ENCODE measurements at places on chromosomes 5 and 9.
A peak's percentile ranks its signal among the peaks of the same experiment; 100 is the strongest.

- H3K4me3 ChIP-seq: peak overlapping the region; percentile 96
- H3K27ac ChIP-seq: peak overlapping the region; percentile 83
- no peak for DNase-seq
- H3K36me3 ChIP-seq: no peaks in the 10 kb centered on the region
Observed at GRCh38 chr9:36037549-36038122, 923 bp downstream of the RECK start.

DNA sequence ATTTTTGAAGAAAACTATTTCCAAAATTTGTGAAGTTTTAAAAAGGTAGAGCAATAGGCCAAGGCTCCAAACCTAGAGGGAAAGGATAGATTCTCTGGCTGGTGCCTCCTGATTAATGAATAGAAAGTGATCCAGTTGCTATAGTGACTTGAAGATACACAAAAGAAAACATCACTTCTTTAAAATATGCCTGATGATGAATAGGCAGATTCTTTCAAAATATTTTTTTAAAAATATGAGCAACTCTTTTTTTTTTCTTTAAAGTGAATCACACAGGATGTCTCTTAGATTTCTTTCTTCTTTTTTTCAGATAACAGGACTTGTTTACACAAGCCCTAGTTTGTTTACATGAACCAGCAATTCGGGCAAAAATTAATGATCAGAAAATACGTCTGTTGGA lies 124.4 kb downstream of the RFK start:
- H3K27me3 ChIP-seq: no peaks in the 10 kb centered on the region
- no peak overlapping the region for H3K4me3 ChIP-seq
- DNase-seq: no peak

DNA sequence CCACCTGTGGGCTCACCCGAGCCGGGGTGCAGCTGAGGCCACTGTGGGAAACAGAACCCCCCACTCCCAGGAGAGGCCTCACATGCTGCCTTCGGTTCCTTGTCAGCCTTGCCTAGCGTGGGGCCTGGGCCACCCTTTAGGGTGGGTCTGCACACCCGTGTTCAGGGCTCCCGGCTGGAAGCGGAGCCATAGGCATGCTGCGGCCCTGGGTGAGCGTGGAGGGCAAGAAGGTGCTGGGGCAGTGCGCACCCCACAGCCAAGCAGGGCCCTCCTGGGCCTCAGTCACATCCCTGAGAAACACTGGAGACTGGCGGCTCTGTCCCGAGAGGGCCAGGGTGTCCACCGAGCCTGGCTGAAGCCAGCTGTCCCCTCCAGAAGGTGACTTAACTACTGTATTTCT lies 41.9 kb downstream of the GOLM1 start:
- H3K4me1 ChIP-seq: no peaks in the 10 kb centered on the region
- H3K27ac ChIP-seq: no peak overlapping the region
- H3K36me3 ChIP-seq: no peaks in the 10 kb centered on the region

DNA sequence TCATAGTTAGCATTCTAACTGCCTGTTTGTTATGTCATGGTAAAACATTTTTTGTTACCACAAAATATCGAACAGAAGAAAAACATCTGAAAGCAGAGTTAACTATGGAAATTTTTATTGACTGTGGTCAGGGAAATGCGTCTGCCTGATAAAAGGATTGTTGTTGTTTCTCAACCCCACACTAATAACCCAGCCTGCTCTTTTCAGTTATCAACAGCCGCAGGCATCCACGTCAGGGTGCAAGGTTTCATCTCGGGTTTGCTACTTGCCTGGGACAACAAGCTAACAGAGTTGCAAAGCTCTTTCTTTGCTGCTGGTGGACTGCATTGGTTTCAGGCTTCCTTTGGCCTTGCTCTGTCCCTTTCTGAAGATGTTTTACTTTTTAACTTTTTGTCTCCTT lies 969.2 kb downstream of the CDH18 start:
- H3K4me1 ChIP-seq: no peaks in the 10 kb centered on the region
- H3K27ac ChIP-seq: no peak overlapping the region
- no peak overlapping the region for H3K4me3 ChIP-seq
- no peaks in the 10 kb centered on the region for H3K36me3 ChIP-seq
- DNase-seq: no peak
- H3K27me3 ChIP-seq: no peaks in the 10 kb centered on the region

GRCh38 chr9:19967216-19967887 lies 178.5 kb upstream of the SLC24A2 start:
- H3K27me3 ChIP-seq: no peaks in the 10 kb centered on the region
- DNase-seq: no peak
- no peak overlapping the region for H3K4me3 ChIP-seq
- no peaks in the 10 kb centered on the region for H3K36me3 ChIP-seq

DNA sequence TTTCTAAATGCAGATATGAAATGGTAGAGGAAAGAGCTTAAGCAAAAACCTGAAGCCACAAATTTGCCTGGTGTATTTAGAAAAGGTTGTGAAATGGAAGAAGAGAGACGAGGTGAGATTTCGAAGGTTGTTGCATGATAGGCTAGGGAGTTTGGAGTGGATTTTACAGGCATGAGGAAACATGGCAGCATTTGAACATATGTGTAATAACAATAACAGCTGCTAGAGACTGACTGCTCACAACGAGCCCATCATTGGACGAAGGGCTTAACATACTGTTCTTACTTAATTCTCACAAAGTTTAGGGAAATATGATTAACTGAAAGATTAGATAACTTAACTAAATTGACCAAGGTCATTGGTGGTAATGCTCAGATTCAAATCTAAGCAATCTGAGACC lies 108.1 kb downstream of the JAKMIP2 start:
- no peaks in the 10 kb centered on the region for H3K36me3 ChIP-seq
- H3K4me3 ChIP-seq: no peak overlapping the region
- DNase-seq: no peak
- no peaks in the 10 kb centered on the region for H3K27me3 ChIP-seq
- peaks cover 6% of the 10 kb centered on the region for H3K4me1 ChIP-seq

All from thoracic aorta (tissue), 2 donors.